Upper lobe of right lung (tissue), 1 donor: ENCODE measurements at places on chromosomes 7 and 10.
A peak's percentile ranks its signal among the peaks of the same experiment; 100 is the strongest.

DNA sequence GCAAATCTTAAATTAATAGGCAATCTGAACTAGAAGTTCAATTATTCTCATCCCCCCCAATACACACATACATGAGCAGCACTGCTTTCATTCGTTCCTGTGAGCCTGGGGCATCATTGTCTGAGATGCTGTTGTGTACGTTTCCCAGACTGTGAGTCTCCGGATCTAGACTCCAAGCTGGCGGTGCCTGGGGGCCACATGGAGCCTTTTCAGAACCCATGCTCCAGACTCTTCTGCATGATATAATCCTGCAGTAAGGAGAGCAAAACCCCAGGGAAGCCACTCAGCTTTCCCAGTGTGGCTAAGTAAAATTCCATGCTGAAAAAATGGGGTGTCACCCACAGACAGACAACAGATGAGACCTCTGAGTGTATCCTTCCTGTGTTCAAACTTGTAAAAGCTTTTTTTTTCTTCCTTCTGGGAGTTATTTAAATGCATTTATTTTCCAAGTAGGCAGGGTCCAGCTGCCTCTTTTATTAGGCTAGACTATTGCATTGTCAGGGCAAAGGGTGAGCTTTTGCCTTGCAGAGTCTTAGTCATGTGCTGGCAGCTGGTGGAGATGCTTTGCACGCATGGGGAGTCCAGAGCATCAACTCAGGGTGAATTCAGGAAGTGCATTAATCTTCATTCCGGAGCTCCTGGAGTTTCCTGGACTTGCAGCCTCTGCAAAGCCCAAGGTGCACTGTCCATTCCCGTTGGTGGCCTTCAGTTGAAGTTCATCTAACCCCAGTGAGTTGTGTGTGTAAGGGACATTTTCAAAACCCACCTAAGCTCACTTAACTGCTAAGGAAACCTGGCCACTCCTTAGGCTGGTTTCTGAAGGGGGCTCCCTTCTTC, 185.7 kb upstream of the ADO start:
- no peak overlapping the region for H3K4me3 ChIP-seq
- H3K27me3 ChIP-seq = no peaks in the 10 kb centered on the region
- peaks cover 11% of the 10 kb centered on the region for H3K4me1 ChIP-seq

- no peaks in the 10 kb centered on the region for H3K36me3 ChIP-seq
- H3K4me1 ChIP-seq = peaks cover 11% of the 10 kb centered on the region
- H3K27ac ChIP-seq = peak overlapping the region; percentile 42
Measured at GRCh38 chr10:13882119-13882711, 295.4 kb downstream of the PRPF18 start.

DNA sequence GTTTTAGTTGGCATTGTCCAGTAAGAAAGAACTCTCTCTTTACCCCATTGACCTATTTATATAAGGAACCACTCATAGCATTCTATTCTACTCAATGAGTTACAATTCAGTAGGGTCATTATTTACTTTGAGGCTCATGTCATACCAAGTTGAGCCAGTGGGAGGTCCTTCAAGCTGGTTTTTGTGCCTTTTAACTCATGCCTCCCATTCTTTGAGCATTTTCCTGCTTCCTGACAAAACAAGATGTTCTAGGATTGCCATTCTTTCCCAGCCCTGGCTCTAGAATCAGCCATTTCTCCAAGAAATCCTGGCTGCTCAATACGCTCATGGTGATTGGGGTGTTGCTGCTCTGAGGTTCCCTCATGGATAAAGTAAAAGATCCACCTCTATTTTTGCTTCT, 250.1 kb downstream of the ABCA13 start:
- no peaks in the 10 kb centered on the region for H3K27me3 ChIP-seq
- H3K36me3 ChIP-seq = no peaks in the 10 kb centered on the region
- no peaks in the 10 kb centered on the region for H3K4me1 ChIP-seq
- no peak for DNase-seq

- H3K4me3 ChIP-seq = no peak overlapping the region
- H3K4me1 ChIP-seq = no peaks in the 10 kb centered on the region
- no peak for DNase-seq
- no peak overlapping the region for H3K27ac ChIP-seq
Measured at GRCh38 chr10:92079003-92079402, 155.4 kb downstream of the BTAF1 start.

DNA sequence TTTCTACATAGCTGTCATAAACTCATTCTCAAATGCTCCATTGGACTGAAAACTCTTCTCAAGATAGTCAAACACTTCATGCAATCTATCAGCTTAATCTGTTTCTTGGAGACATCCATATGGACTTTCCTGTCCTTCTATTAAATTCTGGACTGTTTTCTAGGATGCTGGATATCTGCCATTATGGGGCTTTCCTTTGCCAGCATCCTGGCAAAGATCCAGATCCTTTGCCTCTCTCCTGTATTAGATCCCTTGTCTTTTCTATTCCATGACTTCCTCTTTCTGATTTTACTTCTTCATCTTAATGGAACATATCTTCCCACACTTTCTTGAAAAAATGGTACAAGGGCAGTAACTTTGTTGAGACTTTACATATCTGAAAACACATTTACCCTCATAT, 35.9 kb upstream of the SKAP2 start:
- H3K36me3 ChIP-seq = no peaks in the 10 kb centered on the region
- DNase-seq = no peak
- H3K27me3 ChIP-seq = peaks cover 3% of the 10 kb centered on the region
- no peak overlapping the region for H3K4me3 ChIP-seq
- no peak overlapping the region for H3K27ac ChIP-seq
- no peaks in the 10 kb centered on the region for H3K4me1 ChIP-seq

- H3K27me3 ChIP-seq = no peaks in the 10 kb centered on the region
- H3K4me1 ChIP-seq = no peaks in the 10 kb centered on the region
- no peak overlapping the region for H3K4me3 ChIP-seq
Measured at GRCh38 chr7:84149573-84149972, 45.0 kb downstream of the SEMA3A start.

DNA sequence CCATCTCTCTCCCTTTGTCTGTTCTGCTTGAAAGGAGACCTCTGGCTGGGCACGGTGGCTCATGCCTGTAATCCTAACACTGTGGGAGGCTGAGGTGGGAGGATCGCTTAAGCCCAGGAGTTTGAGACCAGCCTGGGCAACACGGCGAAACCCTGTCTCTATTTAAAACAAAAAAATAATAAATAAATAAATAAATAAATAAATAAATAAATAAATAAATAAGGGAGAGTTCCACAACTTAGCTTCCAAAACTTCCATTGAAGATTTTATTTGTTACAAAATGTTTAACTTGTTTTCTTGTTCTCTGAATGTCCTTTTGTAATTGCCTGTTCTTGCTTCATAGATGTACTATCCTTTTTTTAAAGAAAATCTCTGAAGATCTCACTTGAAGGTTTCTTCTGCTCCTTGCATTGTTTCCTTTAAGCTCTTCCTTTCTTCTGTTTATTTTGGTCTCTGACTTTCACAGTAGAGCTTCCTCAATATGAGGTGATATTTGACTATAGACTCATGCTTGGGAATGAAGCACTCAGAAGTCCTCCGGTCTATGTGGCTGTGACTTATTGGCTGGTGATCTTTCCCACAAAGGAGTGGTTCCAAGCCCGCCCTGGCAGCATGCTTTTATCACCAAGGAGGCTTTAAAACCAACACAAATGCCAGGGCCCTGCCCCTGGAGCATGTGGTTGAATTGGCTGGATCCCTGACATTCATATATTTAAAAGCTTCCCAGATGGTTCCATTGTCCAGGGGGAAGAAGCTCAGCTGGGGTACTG, 18.1 kb upstream of the NPTX2 start:
- H3K4me3 ChIP-seq = no peak overlapping the region
- no peaks in the 10 kb centered on the region for H3K4me1 ChIP-seq
- DNase-seq = no peak
- H3K27ac ChIP-seq = no peak overlapping the region
- no peaks in the 10 kb centered on the region for H3K36me3 ChIP-seq

DNA sequence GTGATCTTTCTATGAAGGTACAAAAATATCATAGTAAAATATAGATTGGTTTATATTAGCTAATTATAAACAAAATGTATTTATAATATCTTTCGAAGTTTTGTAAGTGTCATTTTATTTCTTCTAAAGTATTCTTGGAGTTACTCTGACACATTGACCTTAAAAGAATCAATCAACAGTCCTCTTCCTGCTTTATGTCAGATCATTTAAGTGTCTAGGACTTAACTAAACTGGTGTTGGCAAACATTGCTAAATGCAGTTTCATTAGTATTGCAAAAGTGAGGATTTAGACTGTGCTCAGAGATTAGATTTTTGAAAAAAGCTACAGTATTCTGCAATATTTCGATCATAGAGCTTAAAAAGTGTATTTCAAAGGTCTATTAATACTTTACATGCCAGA, 10.3 kb downstream of the GLCCI1 start:
- no peak for DNase-seq
- peaks cover 6% of the 10 kb centered on the region for H3K4me1 ChIP-seq
- H3K4me3 ChIP-seq = no peak overlapping the region
- no peaks in the 10 kb centered on the region for H3K36me3 ChIP-seq
- no peak overlapping the region for H3K27ac ChIP-seq

- H3K27me3 ChIP-seq = peaks cover 14% of the 10 kb centered on the region
- DNase-seq = no peak
Measured at GRCh38 chr10:127702271-127702670, 34.7 kb upstream of the FOXI2 start.

DNA sequence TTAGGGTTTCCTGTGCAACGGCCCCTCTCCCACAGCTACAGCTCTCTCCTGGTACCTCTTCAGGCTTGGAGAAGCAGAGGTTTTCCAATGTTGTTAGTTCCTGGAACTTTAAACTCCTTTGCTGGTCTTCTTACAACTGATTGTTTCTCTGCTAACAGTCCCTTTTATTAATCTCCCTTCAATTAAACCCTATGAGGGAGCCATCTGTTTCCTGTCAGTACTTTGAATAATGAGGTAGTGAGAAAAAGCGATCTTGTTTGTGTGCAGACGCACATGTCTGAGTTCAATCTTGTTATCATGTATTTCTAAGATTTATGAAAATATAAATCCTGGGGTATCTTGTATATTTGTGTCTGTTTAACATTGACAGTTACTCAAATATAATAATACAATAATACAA, 102.4 kb downstream of the MDFIC start:
- DNase-seq = no peak
- no peaks in the 10 kb centered on the region for H3K36me3 ChIP-seq
- no peaks in the 10 kb centered on the region for H3K27me3 ChIP-seq

DNA sequence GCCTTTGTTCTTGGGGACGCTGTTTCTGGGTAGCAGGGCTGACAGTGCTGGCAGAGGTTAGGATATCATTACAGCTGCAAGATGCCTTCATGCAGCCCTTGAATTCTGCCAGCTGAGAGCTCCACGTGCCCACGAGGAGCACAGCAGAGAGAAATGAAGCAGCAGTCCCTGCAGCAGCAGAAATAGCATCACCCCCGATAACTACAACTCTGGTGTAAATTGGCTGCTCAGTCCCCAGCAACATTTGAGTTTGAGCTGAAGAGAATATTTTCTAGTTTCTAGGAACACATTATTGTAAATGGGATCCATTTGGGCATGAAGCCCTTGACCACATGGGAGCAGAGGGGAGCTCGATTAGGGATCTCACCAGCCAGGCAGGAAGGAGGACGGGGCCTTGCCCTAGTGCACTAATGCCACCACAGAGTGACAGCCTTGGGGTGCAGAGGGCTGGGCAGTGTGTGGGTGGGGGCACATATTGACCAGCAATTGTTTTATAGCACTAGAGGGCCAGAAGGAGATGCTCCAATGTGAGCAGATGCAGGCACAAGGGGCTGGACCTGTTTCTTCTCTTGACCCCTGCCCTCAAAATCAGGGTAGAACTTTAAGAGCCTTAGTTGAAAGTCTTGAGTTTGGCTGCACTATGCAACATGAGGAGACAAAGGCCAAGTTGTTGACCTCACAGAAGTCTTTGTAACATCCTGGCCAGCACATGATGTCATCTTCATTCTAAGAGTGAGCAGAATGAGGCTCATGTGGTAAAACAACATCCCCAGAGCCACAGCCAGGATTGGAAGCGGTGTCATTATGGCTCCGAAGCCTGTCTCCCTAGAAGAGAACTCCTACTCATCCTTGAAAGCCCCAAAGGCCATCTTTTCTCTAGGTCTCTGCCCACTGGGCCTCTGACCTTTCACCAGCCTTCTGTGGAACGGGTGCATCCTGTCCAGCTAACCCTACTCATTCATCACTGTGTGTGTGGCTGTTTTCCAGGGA, 52.6 kb downstream of the ADCY1 start:
- no peak overlapping the region for H3K4me3 ChIP-seq
- no peaks in the 10 kb centered on the region for H3K27me3 ChIP-seq
- no peaks in the 10 kb centered on the region for H3K4me1 ChIP-seq

GRCh38 chr10:75111907-75112679, 637 bp downstream of the SAMD8 start:
- DNase-seq = no peak
- H3K27me3 ChIP-seq = no peaks in the 10 kb centered on the region
- peak overlapping the region; percentile 95 for H3K27ac ChIP-seq
- H3K4me1 ChIP-seq = peaks cover 36% of the 10 kb centered on the region
- peak overlapping the region; percentile 95 for H3K4me3 ChIP-seq

- no peak overlapping the region for H3K27ac ChIP-seq
- no peak overlapping the region for H3K4me3 ChIP-seq
- H3K36me3 ChIP-seq = no peaks in the 10 kb centered on the region
Measured at GRCh38 chr10:23192712-23193434, 761 bp downstream of the PTF1A start.

GRCh38 chr7:30062587-30062986, 34.4 kb downstream of the PLEKHA8 start:
- no peak overlapping the region for H3K27ac ChIP-seq
- DNase-seq = no peak
- H3K4me1 ChIP-seq = no peaks in the 10 kb centered on the region
- no peak overlapping the region for H3K4me3 ChIP-seq
- no peaks in the 10 kb centered on the region for H3K27me3 ChIP-seq

GRCh38 chr7:47576031-47576865, 5.7 kb downstream of the TNS3 start:
- no peak for DNase-seq
- H3K27ac ChIP-seq = peak overlapping the region; percentile 86
- no peaks in the 10 kb centered on the region for H3K36me3 ChIP-seq
- H3K27me3 ChIP-seq = no peaks in the 10 kb centered on the region
- peaks cover 92% of the 10 kb centered on the region for H3K4me1 ChIP-seq
- peak overlapping the region; percentile 23 for H3K4me3 ChIP-seq

GRCh38 chr10:88181902-88182600, 318.6 kb downstream of the PTEN start:
- no peak for DNase-seq
- no peaks in the 10 kb centered on the region for H3K36me3 ChIP-seq
- H3K4me3 ChIP-seq = no peak overlapping the region
- no peak overlapping the region for H3K27ac ChIP-seq
- H3K27me3 ChIP-seq = no peaks in the 10 kb centered on the region

DNA sequence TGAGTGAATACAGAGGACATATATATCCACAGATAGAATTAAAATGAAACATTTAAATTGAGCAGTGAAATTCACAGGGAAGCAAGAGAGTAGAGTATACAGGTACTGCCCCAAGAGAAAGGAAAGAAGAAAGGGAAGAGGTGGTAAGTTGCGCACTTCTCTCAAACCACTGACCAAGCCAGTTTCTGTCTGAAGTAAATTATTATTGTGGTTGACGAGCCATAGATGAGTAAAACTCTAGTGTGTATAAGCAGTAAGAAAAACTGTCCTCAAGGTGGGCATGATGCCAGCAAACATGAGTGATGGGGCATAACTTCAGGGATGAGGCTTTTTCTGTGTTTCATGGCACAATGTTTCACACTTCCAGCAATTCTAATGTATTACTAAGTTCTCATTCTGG, 4.4 kb upstream of the BET1 start:
- peaks cover 6% of the 10 kb centered on the region for H3K4me1 ChIP-seq
- no peaks in the 10 kb centered on the region for H3K36me3 ChIP-seq

- no peak for DNase-seq
- no peaks in the 10 kb centered on the region for H3K4me1 ChIP-seq
Measured at GRCh38 chr10:25683344-25683743, 250.7 kb upstream of the MYO3A start.
